NCI-H460 (cell line): ENCODE measurements at places on chromosomes 5 and 9. TPM values are rescaled to one million over a fixed set of nuclear protein-coding genes. Genes with fewer than 3 reads are reported as not detected.

Gene RAPGEF6
- 15.6 and 17.4 TPM in 2 replicates for total RNA-seq

GRCh38 chr5:39076757-39077728 lies 2.8 kb upstream of the RICTOR start:
- no peak for DNase-seq

- peak; percentile 69 for DNase-seq
Measured at GRCh38 chr9:110623462-110624025, 44.0 kb upstream of the SVEP1 start.

Gene MVB12B
- 5.0 and 5.5 TPM in 2 replicates for total RNA-seq

- no peak for DNase-seq
Measured at GRCh38 chr5:14236757-14237156, 93.6 kb downstream of the TRIO start.

Gene MED7
- total RNA-seq = 17.7 and 20.9 TPM in 2 replicates

DNA sequence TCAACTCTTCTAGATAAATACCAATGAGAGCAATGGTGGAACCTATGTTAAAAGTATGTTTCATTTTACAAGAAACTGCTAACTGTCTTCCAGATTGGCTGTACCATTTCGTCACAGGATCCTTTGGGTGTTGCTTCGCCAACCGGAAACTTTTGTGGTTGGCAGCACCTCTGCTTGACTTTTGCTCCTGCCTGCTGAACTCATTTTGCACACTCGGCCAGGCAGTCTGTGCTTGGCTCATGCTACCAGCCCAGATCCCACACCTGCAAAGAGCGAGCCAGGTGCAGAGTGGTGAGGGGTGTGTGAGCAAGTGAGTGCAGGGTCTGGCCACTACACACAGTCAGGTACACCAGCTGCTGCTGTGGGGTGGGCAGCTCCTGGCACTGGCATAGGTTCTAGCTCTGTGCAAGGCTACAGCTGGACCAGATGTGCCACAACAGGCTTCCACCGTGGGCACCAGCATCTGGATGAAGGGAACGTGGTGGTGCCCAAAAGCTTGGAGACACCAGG lies 422.3 kb downstream of the PRR16 start:
- no peak for DNase-seq

DNA sequence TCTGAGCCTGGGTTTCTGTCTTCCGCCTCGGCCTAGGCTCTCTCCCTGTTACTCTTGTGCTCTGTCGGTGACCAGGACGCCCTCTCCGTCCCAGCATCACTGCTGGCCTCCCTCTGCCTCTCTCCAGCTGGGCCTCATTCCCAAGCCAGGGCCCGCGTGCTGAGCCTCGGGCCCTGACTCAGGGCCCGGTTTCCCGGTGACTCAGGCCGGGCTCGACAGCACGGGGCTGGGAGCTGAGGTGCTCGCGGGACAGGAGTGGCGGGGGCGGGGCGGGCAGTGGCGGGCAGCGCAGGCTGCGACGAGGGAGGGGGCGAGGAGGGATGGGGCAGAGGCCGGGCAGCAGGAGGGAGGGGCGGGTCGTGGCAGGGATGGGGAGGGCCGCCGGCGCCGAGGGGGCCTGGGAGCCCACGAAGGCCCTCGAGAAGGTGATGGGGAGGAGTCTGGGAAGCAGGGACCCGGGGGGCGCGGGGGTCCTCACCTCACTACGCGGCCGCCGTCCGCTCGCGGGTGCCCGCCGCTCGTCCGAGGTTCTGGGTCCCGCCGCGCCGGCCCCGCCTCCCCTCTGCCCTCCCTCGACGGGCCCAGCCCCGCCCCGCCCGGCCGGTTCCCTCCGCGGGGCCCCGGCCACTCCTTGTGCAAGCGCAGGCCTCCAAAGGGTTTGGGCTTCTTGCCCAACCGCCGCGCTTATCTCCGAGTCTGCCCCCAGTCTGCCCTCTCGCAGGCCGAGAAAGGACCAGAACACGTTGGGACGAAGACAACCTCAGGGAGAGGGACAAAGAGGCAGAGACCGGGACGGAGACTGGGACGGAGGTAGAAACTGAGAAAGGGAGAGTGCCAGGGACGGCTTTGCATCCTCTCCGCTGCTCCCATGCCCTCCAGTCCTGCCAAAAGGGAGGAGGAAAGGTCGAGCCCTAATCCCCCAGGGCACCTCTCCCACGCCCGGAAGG lies at the start of gene ARAP3:
Gene ARAP3, minus strand, starts transcription at position 536 of the 947 bp plus-strand sequence. CDS start 1,744 bp downstream, outside the sequence.
- peak; percentile 55 for DNase-seq

Gene ENC1
- total RNA-seq = 76.9 and 82.3 TPM in 2 replicates

- DNase-seq = peak; percentile 47
Measured at GRCh38 chr9:5438301-5439162, 807 bp upstream of the PLGRKT start.

GRCh38 chr5:132007399-132008162 lies 3.9 kb downstream of the ACSL6 start:
- peak; percentile 82 for DNase-seq

Gene STK32A
- 0.32 and 0.43 TPM in 2 replicates for total RNA-seq

DNA sequence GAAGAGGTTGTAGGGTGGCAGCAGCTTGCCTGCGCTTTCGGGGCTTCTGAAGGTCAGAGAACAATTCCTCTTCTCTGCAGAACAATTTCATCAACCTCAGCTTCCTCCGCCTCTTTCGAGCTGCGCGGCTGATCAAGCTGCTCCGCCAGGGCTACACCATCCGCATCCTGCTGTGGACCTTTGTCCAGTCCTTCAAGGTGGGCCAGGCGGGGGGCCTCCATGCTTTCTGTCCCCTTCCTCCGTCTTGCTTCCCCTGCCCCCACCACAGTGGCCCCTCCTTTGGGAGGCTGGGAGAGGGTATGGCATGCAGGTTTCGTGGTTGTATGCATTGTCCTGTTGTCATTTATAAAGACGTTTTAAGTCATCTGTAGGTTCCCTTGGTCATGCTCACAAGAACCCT lies 195.8 kb downstream of the CACNA1B start:
- DNase-seq = no peak

Gene TMC1
- not detected in 2 replicates for total RNA-seq

DNA sequence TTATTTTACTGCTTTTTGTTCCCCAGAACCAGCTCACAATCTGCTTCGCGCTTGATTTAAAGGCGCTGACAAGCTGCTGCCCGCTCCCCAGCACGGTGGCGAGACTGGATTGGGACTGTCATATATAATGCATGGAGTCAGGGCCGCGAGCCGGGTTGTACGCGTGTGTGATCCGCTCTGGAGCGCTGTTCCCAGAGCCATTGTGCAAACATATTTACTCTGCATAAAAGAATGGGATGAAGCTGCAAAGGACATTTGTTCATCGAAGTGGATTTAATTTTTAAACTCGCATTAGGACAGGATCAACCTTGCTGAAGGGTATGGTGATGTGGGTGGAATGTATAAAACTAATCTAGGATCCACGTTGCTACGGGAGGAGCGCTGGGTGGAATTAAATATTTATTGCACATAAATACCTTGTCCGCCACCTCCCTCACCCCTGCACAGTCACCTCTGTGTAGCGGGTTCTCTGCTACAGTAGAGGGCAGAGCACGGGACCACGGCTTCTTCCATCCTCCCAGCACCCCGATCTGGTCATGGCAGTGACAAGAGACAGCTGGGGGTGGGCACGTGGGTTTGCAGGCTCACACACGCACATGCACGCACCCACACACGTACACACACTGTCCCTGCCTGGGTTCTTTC lies 18.1 kb upstream of the FCN1 start:
- DNase-seq = no peak

Gene GDNF
- not detected in 2 replicates for total RNA-seq

- no peak for DNase-seq
Measured at GRCh38 chr9:3268223-3268622, 257.6 kb downstream of the RFX3 start.

- no peak for DNase-seq
Measured at GRCh38 chr9:33129251-33129885, 37.8 kb downstream of the B4GALT1 start.

- no peak for DNase-seq
Measured at GRCh38 chr5:181164076-181164952, 16.9 kb downstream of the OR2V2 start.

- DNase-seq = no peak
Measured at GRCh38 chr5:83337453-83338035, 134.0 kb upstream of the VCAN start.

DNA sequence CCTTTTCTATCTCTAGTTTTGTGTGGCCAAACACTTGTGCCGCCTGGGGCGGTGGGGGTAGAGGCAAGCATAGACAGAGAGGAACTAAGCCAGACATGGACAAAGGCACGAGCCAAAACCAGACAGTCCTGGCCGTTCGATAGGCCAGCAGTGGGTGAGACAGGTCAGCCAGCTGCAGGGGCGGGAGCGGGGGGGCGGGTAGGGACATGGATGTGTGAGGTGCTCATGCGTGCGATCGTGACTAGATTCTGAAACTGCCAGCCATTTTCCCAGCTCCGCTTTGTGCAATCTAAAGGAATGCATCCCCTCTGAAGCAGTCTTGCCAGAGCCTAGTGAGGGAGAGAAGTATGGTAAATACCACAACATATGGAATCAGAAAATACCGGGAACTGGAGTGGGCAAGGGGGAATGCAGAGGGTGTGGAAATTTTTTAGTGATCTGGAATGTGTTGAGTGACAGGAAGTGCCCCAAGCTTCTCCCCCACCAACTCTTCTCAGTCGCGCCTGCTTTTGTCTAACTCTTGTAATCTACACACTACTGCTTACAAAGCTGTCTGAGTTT lies 111.9 kb downstream of the NR6A1 start:
- peak; percentile 87 for DNase-seq

Gene GNG10
- 114 and 122 TPM in 2 replicates for total RNA-seq

Gene TUSC1
- total RNA-seq = 13.7 and 20.7 TPM in 2 replicates

Gene POLR1E
- total RNA-seq = 37.1 and 38.7 TPM in 2 replicates

Gene FOXE1
- total RNA-seq = 0.05 and 0.26 TPM in 2 replicates

DNA sequence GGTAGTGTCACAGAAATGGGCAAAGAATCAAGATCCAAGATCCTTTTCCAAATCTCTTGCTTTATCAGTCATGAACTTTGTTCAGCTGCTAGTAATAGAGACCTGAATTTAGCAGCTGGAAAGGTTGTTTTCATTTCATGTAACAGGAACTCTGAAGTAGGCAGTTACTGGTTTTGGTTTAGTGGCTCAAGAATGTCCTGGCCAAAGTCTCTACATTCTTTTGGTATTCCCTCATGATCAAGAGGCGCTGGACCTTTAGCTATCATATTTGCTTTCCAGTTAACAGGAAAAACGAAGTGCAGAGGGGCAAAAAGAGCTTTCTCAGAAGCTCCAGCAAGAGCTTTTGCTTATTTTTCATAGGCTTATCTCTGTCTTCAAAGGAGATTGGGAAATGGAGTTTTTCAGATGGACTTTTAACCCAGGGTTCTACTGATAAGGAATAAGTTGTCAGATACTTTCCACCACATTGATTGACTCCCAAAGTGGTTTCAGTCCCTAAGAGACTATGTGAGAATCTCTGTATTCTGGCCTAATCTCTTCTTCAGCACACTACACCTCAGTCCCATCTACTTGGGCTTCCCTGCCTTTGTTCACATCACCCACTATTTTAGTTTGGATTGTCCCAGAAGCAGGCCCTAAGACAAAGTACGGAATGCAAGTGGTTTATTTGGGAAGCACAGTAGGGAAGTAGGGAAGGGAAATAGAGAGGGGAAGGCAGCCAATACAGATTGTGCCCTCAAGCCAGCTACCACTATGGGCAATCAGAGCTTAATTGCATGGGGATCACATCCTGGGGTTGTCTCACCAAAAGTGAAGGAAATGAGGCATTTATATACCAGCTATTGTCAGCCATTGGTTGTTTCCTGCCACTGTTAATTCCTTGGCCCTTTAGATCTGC lies 359.3 kb downstream of the LRRC70 start:
- DNase-seq = no peak

Gene KIF4B
- 0.05 TPM in 1 of 2 replicates, not detected in the other for total RNA-seq

DNA sequence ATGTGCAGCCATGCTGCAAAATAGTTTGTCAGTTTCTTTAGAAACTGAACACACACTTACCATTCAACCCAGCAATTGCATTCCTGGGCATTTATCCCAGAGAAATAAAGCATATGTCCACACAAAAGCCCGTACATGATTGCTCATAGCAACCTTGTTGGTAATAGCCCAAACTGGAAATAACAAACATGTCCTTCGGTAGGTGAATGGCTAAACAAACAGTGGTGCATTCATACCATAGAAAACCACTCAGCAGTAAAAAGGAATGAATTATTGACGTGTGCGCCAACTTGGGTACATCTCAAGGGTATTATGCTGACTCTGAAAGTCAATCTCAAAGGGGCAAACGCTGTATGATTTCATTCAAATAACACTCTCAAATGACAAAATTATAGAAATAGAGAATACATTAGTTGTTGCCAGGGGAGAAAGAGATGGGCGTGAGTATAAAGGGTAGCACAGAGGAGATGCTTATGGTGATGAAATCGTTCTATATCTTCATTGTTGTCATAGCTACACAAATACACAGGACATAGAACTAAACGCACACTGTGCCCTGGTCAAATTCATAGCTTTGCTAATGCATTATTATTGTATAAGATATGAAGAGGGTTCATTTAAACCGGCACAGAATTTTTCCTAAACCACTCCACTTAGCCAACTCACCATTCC lies 58.2 kb downstream of the DRD1 start:
- no peak for DNase-seq

GRCh38 chr5:178373711-178374110 lies 141.1 kb upstream of the PHYKPL start:
- no peak for DNase-seq
